Breast epithelium (tissue), 4 donors: ENCODE measurements at places on chromosomes 3 and 15. TPM values are rescaled to one million over a fixed set of nuclear protein-coding genes. Genes with fewer than 3 reads are reported as not detected.

- no peak for DNase-seq
These were observed 66.1 kb downstream of the EPHA3 start for GRCh38 chr3:89173546-89173945.

DNA sequence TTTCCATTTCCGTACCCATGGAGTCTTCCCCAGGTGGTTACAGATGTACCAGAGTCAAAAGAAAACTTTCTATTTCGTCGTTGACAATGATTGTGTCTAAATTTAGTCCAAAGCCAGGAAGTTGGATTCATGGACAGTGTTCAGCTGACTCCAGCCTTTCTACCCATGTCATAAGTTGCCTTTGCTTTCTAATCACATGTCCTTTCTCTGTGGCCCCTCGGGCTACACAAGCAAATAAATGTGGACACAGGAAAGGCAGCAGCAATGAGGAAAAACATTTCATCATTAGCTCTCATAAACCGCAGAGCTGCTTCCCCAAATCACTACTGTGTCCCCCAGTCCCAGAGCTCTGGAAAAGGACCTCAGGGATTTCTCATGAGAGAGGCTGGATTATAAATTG, 82.0 kb downstream of the USF3 start:
- peak; percentile 33 for DNase-seq

SLC25A36 gene
- 111 TPM for total RNA-seq

DNA sequence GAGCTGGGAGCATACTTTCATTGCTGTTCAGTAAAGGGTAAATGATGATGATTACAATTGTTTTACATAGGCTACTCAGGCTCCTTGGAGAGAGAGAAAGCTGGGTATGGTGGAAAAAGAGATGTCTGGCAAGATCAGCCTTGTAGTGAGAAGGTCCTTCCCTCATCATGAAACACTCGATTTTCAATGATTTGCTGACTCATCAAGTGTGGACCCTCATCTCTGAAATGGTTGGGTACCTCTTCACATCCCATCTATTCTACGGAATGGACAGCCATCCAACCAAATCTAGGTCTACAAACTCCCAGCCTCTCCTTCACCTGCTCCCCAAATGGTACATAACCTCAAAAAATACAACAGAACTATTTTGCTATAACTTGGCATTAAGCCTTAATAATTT, 370.5 kb upstream of the WNT5A start:
- DNase-seq, result no peak
